IPS DF 6.9 (cell line): ENCODE measurements at places on chromosomes 4 and X.

DNA sequence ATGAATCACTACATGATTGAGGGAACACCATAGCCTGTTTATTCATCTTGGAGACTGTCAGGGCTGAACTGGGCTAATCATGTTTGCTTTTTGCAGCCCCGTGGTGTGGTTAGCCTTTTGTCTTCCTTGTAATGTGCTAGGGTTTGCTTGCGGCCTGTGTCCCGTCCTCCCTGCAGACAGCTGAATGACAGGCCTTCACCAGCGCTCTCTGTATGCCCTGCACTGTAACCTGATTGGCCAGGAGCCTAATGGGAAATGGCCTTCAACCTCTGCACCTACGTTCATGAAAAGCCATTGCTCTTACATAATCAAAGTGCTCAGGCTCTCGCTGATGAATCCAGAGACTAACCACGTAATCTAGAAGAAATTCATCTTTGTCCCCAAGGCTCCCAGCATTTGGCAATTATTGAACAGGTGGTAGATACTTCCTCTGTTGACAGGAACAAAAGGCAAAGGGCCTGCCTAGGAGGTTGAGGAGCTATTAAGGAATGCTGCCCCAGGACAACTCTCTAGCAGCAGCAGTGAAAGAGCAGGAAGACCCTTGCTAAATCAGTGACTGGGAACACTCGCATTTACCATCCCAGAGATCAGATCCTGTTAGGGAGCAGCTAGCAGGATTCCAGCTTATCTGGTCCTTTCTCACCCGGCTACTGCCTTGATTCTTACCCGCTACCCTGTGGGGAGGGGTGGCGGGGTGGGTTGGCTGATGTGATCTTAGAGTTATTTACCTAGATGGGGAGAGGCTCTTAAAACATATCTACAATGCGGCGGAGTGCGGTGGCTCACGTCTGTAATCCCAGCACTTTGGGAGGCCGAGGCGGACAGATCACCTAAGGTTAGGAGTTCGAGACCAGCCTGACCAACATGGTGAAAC, 42.3 kb upstream of the FAT1 start:
- DNase-seq: no peak

- no peak for DNase-seq
Observed at GRCh38 chrX:97234471-97235081, 350.9 kb downstream of the RPA4 start.

DNA sequence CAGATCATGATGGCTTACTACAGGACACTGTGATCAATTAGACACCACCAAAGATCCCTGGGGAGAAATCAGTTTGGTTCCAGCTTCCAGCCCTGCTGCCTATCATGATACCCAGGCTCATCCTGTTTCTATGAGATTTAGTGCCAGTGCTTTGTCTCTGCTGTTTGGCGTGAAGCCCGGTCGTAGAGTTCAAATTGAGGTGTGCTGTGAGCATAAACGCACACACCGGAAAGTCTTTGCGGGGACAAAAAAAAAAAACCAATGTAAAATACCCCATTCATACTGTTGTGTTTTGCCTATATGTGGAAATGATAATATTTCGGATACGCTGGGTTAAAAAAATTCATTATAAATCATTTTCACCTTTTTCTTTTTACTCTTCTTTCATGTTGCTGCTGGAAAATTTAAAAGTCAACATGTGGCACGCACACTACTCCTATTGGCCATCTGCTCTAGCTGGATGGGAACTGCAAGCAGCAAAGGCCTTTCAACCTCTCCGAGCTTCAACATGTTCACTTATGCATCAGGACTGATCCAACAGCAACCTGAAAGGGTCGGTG, 607 bp upstream of the DKC1 start:
- no peak for DNase-seq

GRCh38 chrX:154374313-154375155, at the start of gene FLNA:
TSS of gene FLNA (minus strand) at chrX:154374634. CDS start at chrX:154371245, 3,389 bp downstream.
- DNase-seq: no peak

DNA sequence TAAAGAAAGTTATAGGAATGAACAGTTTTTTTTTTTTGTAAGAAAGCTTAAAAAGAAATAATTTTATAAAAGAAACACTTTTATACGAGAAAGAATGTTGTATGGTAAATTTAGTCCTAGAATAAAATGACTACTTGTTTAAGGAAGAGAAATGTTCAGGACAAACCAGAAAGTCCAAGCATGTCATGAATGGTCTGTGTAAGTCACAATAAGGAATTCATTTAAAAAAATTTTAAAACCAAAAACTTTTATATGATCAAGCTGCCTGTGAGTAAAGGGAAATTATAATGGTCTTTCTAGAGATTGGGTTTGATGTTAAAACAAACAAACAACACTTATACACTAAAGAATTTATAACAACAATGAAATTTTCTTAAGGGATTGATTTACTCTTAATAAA, 858.9 kb upstream of the PCDH7 start:
- DNase-seq: no peak

DNA sequence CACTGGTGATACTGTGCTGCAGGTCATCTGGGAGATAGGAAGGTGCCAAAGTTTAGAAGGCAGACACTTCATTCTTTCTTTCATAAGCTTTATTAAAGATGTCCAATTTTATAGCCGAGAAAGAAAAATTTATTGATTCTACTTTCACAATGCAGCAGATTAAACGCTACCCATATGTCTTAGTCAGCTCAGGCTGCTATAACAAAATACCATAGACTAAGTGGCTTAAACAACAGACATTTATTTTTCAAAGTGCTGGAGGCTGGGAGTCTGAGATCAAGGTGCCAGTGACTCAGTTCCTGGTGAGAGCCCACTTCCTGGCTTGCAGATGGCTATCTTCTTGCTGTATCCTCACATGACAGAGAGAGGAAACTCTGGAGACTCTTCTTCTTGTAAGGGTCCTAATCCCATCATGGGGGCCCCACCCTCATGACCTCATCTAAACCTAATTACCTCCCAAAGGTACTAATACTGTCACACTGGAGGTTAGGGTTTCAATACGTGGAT, 33.4 kb upstream of the KLHL34 start:
- DNase-seq: no peak

GRCh38 chr4:8332891-8333331, 63.4 kb downstream of the HTRA3 start:
- DNase-seq: no peak

DNA sequence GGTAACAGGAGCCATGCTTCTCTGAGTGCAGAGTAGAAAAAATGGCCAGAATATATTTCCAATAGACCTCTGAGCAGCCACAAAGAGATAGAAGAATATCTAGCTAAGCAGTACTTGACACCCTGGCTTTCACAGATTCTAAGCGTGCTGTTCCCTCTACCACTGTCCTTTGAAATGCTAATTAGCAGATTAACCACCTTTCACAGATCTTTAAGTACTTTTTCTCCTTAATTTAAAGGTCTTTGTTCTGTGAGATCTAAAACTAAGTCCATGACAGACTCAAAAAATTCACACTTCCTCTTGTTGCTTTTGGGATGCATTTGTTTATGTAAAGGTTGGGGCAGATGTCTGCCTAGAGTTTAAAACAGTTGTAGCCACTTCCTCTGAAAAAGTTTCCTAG, 28.3 kb upstream of the MAGEC2 start:
- DNase-seq: peak; percentile 20

DNA sequence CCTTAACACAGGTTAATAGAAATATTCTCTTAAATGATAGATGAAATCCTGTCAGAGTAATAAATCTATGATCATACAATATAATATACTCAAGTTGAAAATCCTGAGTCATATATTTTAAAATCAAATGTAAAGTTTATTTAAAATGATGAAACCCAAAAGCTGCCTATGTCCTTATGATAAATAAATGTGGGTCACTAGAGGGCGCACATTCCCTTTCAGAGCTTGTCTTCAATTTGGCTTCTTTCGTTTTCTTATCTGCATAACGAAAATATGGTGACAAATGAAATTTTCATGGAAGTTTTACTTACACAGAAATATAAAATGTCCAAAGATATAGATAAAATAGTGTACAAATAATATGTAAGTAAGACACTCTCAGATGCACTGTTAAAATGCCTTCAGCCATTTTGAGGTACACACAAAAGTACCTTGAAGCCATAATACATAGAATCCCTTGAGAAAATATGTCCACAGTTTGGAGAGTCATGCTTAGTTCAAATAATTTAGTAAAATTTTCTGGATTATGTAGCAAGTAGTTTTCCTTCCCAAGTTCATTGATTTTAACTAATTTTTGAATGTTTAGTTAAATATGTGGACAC, 680.4 kb downstream of the DMD start:
- peak; percentile 2 for DNase-seq

DNA sequence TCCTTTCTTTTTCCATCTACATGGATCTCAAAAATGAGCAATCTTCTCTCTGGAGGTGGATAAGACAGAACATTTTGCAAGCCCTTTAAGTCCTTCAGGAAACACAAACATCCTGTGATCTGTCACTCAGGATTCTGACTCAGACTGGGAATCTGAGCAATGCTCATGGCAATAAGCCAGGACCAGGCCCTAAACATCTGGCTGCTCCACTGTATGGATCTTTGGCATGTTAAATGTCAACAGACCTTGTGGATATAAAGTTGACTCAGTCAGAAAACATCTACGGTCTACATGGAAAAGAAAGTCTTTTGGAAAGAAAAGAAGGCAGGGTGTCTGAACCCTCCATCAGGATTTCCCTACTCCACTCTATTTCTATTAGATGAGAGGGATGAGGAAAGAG, 17.8 kb upstream of the CHIC2 start:
- DNase-seq: no peak

DNA sequence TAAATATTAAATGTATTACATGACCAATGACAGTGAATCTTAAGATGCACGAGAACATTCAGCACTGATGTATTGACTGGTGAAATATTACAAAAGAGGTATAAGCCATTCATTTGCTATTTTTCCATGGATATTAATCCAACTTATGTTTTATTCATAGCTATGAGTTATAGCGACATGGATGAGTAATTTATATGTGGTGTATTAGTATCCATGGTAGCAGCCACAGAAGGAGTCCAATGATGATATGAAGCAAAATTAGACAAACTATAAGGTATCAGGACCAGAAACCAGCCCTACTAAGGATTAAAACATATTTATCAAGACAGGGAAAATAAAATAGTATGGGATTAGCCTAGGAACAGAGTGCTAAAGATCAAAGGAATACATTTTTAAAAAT, 50.7 kb downstream of the THAP9 start:
- no peak for DNase-seq

- no peak for DNase-seq
Observed at GRCh38 chr4:146486565-146486964, 35.2 kb downstream of the SLC10A7 start.

DNA sequence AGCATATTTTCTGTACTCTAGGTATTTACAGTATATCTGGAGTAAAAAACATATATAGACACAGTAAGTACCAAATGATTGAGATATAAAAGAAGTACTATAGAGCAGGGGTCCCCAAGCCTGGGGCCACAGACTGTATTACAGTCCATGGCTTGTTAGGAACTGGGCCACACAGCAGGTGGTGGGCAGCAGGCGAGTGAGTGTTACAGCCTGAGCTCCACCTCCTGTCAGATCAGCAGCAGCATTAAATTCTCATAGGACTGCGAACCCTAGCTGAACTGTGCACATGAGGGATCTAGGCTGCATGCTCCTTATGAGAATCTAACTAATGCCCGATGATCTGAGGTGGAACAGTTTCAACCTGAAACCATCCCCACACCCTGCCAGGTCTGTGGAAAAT, 300.7 kb downstream of the NR3C2 start:
- no peak for DNase-seq

DNA sequence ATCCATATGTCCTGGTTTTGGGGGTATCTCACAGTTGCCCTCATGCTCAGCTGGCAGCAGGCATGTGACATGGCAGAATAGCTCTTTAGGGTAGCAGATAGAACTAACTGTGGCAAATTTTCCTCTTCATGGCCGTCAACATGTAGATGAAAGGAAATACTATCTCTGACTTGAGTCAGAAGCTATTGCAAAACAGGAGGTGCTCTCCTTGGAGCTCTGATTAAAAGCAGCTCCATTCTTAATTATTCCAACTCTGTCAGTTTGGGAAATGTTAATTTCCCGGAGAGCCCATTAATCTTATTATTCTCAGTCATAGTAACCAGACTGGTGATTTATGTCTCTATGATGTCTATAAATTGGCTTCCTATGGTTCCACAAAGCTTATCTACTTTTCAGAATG, 18.2 kb downstream of the IL13RA1 start:
- no peak for DNase-seq

GRCh38 chr4:36823199-36823967, 421.2 kb upstream of the NWD2 start:
- DNase-seq: no peak

- DNase-seq: no peak
Observed at GRCh38 chrX:861340-861890, 230.8 kb downstream of the SHOX start.

DNA sequence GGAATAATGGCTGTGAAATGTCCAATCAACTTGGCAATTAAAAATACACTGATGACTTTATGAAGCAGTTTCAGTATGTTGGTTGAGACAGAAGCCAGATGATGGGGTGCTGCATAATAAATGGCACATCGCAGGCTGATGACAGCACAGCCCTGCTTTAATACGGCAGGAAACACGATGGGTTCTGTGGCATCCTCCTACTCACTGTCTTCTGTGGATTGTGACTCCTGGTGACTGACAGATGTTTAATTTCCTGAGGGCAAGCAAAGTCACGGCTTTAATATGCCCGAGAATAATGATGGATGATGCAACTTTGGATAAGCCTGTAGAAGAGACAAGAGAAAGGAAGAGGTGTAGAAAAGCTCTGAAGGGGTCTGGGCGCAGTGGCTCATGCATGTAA, 295.4 kb downstream of the TRIML1 start:
- no peak for DNase-seq

- DNase-seq: no peak
Observed at GRCh38 chr4:151436093-151436518, 27.1 kb downstream of the FHIP1A start.

DNA sequence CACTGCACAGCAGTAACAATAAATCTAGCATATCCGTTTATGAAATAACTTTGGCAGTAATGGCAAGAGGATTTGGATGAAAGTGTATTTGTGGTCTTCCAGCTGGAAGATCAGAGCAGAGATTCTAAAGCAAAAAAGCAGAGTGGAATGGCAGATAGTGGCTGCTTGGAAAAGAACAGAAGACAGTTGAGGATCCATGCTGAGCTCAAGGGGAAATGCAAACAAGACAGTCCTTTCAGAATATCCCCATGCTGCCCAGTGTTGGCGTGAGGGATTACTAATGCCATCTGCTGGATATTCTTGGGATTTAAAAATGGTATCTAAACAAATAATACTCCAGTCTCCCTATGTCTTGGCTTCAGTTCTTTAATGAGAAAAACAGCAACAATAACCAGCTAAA, 629.1 kb upstream of the ATOH1 start:
- peak; percentile 45 for DNase-seq
